Stimulated activated CD4-positive, alpha-beta T cell treated with anti-CD3 and anti-CD28 coated beads, TNF-alpha, amount 100 ng/mL, for 4 hours (primary cell): ENCODE measurements at places on chromosomes 11 and 22.
A peak's percentile ranks its signal among the peaks of the same experiment; 100 is the strongest.

- no peak for DNase-seq
Observed at GRCh38 chr11:59112494-59112893, 5.5 kb downstream of the FAM111B start.

- no peak for DNase-seq
Observed at GRCh38 chr11:126282361-126282735, 545 bp upstream of the TIRAP start.

DNA sequence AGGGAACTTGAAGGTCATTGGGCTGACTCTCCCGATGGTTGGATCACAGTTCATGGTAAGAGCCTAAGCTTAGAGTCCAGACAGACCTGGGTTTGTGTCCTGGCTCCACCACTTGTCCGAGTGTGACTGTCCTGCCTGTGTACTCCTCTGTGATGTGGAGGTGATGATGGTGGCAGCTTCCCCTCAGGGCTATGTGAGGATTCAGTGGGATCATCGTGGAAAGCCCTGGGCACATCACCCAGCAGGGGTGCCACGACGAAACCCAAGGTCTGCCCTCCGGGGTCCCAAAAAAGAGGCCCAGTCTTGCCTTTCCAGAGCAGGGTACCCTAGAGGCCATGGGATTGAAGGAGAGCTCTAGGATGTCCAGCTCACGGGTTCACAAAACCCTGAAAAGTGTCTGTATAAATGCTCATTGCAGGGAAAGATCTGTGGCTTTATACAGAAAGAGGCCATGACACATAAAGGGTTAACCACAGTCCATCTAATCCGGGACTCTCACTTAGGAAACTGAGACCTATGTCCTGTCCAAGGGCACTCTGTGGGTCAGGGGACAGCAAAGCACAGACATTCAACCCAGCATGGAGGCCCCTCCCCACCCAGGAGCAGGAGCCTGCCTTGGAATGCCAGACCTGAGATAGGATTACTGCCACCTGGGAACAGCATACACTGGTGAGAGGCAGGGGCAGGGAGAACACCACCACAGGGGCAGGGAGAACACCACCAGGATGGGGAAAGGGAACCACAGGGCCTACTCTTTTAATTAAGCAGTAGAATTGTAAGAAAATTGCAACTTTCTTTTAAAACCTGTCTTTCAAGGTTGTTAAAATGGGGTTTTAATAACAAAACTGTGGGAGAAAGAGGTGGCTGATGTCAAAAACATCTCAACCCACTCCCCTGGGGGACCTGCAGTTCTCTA, 51.3 kb downstream of the IGLL5 start:
- DNase-seq: no peak

- no peak for DNase-seq
Observed at GRCh38 chr22:32661737-32662586, 139.5 kb upstream of the TIMP3 start.

- no peak for DNase-seq
Observed at GRCh38 chr22:23072911-23073491, 2.7 kb downstream of the GNAZ start.

- DNase-seq: no peak
Observed at GRCh38 chr11:119599864-119600541, 129.0 kb downstream of the NECTIN1 start.

DNA sequence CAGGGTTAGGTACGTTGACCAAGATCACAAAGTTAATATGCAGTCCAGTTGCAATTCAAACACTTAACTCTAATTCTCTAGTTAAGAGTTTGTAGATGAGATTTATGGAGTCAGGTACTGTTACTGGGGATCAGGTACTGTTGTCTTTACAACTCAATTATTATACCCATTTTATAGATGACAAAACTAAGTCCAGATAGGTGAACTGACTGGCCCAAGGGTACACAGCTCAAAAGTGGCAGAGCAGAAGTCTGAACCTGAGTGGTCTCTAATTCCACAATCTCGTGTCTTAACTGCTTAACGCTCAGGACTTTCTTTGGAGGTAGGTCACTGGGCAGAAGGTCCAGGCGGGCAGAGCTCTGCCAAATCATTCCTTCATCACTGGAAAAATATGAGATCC, 77.5 kb downstream of the DSCAML1 start:
- no peak for DNase-seq

GRCh38 chr11:4059424-4059823, 35.2 kb upstream of the RRM1 start:
- no peak for DNase-seq

DNA sequence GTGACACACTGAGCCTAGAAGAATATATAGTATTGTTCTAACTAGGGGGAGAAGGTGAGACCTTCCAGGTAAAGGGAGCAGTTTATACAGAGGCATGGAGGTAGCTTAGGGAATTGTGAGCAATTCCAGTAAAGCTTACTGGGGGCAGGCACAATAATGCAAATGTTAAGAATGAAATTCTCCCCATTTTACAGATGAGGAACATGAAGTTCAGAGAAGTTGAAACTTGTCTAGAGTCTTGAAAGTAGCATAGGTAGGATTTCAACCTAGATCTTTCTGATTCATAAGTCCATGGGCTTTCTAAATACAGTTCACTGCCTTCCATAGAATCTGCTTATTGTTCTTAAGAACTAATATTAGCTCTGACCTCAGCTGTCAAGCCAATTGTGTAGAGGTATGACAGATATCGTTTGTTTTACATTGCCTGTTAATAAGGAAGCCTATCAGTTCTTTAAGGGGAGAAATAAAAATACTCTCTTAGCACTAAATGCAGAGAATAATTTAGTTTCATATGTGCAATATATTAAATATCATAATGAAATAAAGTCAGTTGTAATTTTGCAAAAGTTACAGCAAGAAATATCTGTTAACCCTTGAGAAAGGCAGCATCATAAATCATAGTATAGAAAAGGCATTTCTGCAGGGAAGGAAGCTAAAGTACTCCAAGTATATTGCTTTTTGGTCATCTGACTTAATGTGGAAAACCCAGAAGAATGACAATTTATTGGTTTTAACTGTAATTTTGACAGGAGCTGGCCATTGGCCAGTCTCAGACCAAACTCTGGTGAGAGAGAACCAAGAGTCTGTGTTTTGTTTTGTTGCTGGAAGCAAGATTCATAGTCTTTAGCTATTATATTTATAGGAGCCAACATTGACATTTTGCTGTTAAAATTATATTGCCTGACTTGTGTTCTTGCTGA, 181.8 kb downstream of the UVRAG start:
- no peak for DNase-seq

DNA sequence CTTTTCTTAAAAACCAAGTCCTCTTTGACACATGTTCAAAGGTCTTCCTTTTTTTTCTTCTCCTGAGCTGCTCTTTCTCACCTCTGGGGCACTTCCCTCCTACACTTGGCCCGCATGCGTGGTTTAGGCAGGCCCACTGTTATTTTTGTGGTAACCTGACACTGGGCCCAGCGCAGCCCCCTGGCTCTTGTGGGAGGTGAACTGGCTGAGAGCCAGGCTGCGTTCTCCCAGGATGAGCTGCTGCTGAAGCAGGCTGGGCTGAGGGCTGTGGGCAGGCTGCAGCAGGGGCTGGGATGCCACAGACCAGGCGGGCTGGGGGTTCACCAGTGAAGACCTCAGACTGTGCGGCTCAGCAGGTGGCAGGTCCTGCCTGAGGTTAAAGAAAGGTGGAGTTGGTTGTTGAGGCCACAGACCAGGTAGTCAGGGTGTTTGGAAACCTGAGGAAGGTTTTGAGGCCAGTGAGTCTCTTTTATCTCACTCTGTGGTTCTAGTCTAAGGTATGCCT, 72.4 kb downstream of the TEAD1 start:
- DNase-seq: no peak

- DNase-seq: no peak
Observed at GRCh38 chr11:117734601-117735024, 62.4 kb downstream of the DSCAML1 start.

- no peak for DNase-seq
Observed at GRCh38 chr22:47190957-47191670, 428.7 kb downstream of the TBC1D22A start.

- DNase-seq: peak; percentile 63
Observed at GRCh38 chr22:42500161-42500835, 19.3 kb downstream of the RRP7A start.

DNA sequence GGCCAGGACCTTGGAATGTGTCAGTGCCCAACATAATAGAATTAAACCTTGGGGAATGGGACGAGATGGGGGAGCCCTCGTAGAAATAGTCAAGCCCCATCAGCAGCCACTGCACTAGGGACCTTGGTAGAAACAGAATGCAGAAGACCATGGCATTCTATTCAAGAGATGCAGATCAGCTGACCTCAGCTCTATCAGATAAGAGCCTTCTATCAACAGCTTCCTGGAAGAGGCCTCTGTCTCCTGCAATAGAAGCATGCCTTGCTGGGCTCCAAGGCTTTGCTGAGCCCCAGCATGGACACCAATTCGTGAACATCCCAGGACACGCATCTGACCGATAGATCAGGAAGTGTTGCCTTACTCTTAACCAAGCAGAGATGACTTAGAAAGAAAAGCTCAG, 27.5 kb upstream of the FLI1 start:
- no peak for DNase-seq

- DNase-seq: no peak
Observed at GRCh38 chr11:88188251-88188931, 13.1 kb upstream of the RAB38 start.

- no peak for DNase-seq
Observed at GRCh38 chr22:22720724-22721261, 76.4 kb downstream of the GGTLC2 start.

DNA sequence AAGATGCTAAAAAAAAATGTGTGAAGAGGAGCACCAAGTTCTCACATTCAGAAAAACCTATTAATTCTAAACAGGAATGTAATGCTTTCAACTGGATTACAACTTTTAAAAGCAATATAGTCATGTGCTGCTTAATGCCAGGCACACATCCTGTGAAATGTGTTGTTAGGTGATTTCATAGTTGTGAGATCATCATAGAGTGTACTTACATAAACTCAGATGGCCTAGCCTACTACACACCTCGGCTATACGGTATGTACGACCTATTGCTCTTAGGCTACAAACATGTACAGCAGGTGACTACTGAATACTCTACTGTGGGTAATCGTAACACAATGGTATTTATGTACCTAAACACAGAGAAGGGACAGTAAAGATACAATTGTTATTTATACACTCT, 142.3 kb downstream of the RBFOX2 start:
- DNase-seq: no peak

- DNase-seq: no peak
Observed at GRCh38 chr11:112983887-112984286, 22.7 kb downstream of the NCAM1 start.

- DNase-seq: peak; percentile 31
Observed at GRCh38 chr11:59680287-59681154, 11.7 kb upstream of the PATL1 start.

DNA sequence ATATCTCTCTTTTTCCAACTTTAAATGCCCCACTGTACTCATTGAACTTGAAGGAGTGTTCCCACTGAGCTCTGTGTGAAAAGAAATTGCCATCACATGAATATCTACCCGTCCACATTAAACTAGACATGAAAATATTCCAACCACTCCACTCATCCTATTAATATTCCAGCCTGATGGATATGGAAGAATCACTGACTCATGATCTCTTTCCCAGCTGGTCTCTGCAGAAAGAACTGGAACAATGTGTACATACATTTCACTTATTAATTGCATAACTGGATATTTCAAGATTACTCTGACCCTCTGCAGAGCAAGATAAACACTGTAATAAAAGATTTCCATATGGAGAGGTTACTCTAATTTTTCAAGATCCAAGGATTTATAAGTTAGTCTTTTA, 711.1 kb upstream of the LRRC4C start:
- no peak for DNase-seq

GRCh38 chr11:117684731-117685130, 112.3 kb downstream of the DSCAML1 start:
- DNase-seq: no peak

DNA sequence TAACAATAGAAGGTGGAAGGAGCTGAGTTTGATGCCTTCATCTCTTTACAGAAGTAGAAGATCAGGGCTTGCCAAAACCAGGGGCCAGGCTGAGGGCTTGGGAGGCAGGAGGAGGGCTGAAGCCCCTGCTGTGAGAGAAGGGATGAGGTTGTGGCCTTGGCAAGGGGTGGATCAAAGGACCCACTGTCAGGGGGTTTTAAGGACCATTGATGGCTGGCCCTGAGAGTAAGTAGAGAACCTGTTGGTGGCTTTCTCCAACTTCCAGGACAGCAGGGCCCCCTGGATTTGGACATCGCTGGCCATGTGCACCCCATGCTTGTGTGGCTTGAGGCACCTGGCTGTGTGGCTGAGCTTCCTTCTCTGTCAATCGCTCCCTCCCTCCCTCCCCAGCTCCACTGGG, 927.7 kb downstream of the TBC1D22A start:
- DNase-seq: no peak

- DNase-seq: no peak
Observed at GRCh38 chr22:31972180-31972579, 27.8 kb downstream of the YWHAH start.
